ENCODE measurements at places on chromosomes 2 and 18. TPM values are rescaled to one million over a fixed set of nuclear protein-coding genes. Genes with fewer than 3 reads are reported as not detected.
A peak's percentile ranks its signal among the peaks of the same experiment; 100 is the strongest.

ABCG5 gene
- not detected for total RNA-seq

DNA sequence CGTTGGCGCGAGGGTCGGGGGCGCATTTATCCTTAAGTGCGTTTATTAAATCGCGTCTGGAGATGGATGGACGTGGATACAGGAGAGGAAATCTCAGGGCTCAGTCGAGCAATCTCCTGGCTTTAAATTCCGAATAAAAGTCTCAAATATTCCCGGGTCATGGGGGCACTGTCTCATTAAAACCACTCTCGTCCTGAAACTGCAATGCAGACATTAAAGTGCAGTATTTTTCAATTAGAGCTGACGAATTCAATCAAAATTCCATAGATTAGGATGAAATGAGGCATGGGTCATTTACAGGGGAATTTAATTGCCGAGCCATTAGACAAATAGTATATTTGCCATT, 10.7 kb upstream of the GBX2 start:
- DNase-seq, result no peak

DNA sequence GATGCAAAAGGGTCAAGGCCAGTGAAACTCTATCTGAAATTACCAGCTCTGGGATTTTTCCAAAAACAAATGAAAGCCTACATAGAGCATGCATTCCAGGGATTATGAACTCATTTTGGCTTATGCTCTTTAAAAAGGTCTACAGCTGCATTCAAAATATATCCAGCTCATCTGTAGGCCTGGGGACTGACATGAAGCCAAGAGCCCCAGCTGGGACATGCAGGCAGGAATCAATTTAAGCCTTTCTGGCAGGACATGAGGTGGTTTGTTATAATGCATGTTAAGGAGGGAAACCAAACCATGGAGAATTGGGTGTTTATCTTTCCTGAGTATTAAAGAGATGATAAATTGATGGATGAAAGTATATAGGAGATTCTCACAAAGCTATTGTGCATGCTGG, 164.5 kb downstream of the RBM43 start:
- DNase-seq, result no peak

ST8SIA3 gene
- total RNA-seq, result not detected

UPP2 gene
- total RNA-seq, result not detected

DNA sequence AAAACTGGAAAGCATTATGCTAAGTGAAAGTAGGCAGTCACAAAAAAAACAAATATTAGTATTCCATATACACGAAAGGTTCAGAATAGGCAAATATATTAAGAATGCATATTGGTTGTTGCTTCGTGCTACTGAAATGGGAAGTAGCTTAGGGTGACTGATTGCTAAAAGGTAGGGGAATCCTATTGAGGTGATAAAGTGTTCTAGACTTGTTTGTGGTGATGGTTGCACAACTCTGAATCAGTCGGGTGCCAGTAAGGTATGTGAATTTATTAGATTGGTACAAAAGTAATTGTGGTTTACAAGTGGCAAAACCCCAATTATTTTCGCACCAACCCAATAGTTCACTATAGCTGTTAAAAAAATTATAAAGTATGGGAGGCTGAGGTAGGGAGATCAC, 20.7 kb downstream of the USP34 start:
- no peak for DNase-seq

- no peak for DNase-seq
Observed at GRCh38 chr2:118737684-118738083, 109.8 kb downstream of the EN1 start.

MFSD2B gene
- total RNA-seq, result 0.75 TPM

GRCh38 chr18:3216987-3217386, 2.8 kb downstream of the MYOM1 start:
- DNase-seq, result no peak

DNA sequence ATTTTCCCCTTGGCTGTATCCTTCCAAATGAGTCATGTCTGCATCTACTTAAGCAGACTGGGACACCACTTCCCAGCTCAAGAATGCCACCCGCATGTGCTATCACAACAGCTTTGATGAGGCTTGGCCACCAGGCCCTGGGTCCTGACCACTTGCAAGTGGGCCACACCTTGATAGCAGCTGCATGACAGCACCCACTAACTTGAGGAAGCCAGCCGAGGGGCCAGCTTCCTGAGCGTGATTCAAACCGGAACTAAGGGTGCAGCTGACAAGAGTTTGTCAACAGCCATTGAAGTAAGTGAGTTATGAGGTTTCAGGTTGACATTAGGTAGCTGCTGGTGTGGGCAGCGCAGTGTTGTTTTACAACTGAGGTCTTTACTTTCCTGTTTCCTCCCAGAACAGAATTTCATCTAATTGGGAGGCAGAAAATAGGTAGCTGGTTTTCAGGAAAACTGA, 54.4 kb downstream of the EPHA4 start:
- peak; percentile 82 for DNase-seq

DNA sequence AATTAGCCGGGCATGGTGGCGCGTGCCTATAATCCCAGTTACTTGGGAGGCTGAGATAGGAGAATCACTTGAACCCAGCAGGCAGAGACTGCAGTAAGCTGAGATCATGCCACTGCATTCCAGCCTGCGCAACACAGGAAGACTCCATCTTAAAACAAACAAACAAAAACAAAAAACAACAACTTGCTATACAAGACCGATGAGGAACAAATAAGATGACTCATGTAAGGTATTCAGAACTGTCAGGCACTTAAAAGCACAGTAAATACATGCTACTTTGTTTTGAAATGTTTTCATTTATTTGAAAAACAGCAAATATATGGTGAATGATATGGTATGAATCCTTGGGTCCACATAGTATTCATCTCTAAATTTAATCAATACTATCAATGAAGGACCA, 66.7 kb downstream of the TRIP12 start:
- no peak for DNase-seq

RHBDD1 gene
- 40.1 TPM for total RNA-seq

NOSTRIN gene
- total RNA-seq, result not detected
